ENCODE measurements at places on chromosomes 4 and X.

GRCh38 chrX:17669458-17669857 is 67.8 kb upstream of the SCML1 start:
- DNase-seq, result no peak

DNA sequence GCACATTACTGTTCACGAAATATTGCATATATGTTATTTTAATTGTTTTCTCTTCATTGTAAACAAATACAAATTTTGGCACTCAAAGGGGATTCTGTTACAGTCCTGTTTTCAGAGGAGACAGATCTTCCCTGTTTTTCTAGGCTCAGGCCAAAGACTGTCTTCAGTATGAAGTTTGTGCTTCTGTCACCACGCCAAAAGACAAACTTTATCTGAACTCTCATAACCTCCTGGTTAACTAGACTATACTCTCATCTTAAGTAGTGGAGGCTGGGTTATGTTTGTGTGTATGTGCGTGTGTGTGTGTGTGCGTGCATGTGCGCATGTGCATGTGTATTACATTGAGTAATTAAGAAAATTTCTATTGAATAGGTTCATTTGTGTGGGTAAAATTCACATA is 676.8 kb upstream of the HS3ST1 start:
- DNase-seq, result no peak

DNA sequence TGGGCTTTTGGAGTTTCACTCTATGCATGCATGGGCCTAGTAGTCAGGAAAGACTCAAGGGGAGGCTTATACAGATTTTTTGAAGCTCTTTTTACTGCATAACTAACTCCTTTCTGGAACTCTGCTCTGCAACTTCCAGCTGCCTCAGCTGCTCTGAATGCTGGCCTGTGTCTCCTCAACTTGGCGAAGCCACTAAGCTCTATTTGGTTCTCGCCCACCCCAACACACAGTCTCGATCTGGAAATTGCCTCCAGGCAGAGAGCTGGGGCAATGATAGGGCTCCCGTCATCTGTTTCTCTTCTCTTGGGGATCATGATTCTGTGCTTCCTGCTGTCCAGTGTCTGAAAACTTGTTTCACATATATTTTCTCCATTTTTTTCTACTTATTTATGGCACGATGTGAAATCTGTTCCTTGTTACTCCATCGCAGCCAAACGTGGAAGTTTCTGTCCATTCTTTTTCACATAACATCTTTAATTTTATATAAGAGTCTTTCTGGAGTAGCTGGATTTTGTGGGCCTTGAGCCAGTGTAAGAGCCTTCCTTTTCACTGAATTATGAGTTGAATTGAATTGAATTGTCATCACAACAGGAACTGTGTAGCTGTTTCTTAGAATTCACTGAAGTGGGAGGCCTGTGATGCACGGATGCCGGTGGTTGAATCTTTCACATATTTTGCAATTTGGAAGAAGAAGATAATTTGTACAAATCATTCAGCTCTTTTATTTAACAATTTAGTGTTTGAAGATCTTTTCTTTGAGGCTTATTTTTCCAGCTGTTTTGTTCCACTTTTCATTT is 9.0 kb downstream of the ZNF275 start:
- no peak for DNase-seq

DNA sequence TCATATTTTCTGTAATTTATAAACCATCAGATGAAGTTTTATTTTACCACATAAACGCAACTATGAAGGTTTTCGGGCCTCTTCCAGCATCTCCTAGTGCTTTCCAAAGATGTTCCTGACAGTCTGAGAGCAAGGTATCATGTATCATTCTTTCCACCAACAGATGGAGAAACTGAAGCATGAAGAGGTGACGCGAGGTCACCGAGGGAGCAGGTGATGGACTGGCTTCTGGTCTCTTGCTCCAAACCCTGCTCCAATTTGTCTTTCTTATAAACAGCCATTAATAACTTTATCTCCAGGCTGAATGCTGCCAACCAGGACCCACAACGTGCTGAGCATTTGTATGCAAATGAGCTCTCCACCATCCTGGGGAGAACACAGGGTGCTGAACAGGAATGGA is 86.3 kb upstream of the MAML3 start:
- no peak for DNase-seq

DNA sequence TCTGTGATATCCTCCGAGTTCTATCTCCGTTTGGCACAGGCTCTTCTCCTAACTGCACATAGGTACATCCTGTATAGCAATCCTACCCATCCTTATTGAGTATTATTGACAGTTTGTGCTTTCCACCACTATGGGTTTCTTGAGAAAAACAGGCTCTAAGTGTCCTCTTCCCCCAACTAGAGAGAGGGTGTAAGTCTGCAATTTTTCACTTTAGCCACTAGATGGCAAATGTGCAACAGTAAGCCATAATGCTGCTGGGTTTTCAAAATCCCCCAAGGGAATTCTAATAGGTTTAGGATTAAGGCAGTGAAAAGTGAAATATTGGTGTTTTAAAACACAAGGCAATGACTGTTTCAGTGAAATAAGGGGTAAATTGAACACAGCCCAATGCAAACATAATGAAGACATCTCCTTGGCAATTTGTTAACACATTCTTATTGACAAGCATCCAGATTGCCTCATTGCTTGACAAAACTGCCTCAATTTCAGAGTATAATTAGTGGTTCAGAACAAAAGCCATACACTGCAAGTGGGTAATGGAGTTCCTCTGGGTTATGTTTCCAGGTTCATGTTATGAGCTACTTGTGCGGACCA is 239.0 kb upstream of the HTR2C start:
- DNase-seq, result no peak

Data from stimulated activated naive CD8-positive, alpha-beta T cell treated with anti-CD3 and anti-CD28 coated beads, Interleukin-15, amount 100 ng/mL, for 72 hours (primary cell).